ENCODE measurements at places on chromosomes 4 and X.

GRCh38 chrX:15405846-15406245 lies 21.6 kb upstream of the VEGFD start:
- DNase-seq = no peak

GRCh38 chrX:131477498-131477897 lies 66.4 kb upstream of the OR13H1 start:
- no peak for DNase-seq

DNA sequence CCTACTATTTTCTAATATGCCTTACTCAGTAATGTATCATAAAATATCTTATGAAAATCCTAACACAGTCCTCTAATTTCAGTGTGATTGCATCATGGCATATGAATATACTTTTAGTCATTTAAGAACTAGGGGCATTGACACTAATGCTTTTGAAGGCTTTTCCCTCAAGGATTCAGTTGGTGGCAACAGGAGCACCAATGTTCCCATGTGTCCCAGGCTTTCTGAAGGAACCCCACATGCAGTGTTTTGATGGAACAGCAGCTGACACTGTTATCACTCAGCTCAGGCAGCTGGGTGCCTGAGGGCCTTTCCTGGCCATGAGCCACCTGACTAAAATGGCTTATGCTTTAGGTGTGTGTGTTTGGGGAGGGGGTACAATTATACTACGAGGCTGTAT lies 348.3 kb downstream of the ARHGAP24 start:
- DNase-seq = no peak

DNA sequence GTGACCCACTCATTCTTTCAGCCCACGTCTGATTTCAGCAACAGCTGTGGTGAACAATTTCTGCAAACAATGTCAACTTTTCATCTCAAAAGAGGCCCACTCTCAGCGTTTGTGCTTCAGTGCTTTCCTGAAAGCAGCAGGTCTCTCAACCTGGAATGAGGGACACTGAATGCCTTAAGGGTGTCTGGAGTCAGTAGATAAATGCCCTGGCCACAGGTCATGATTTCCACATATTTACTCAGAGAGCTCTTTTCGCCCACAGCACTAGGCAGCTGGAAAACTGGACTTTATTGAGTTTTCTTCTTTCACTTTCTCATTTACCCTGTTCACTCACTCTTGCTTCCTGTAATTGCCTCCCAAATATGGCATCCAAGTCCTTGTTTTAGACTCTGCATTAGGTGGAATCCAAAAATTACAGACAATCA lies 52.8 kb downstream of the NPFFR2 start:
- DNase-seq = no peak

- no peak for DNase-seq
Observed at GRCh38 chr4:675036-675882, 917 bp downstream of the MYL5 start.

- DNase-seq = no peak
Observed at GRCh38 chr4:172680691-172681090, 487.9 kb upstream of the GALNT7 start.

GRCh38 chr4:113375964-113376666 lies 326.7 kb downstream of the ANK2 start:
- DNase-seq = no peak

Data from CD4-positive, alpha-beta T cell treated with Interleukin-4 for 4 hours (primary cell).